ENCODE measurements at places on chromosomes 1 and 21.

DNA sequence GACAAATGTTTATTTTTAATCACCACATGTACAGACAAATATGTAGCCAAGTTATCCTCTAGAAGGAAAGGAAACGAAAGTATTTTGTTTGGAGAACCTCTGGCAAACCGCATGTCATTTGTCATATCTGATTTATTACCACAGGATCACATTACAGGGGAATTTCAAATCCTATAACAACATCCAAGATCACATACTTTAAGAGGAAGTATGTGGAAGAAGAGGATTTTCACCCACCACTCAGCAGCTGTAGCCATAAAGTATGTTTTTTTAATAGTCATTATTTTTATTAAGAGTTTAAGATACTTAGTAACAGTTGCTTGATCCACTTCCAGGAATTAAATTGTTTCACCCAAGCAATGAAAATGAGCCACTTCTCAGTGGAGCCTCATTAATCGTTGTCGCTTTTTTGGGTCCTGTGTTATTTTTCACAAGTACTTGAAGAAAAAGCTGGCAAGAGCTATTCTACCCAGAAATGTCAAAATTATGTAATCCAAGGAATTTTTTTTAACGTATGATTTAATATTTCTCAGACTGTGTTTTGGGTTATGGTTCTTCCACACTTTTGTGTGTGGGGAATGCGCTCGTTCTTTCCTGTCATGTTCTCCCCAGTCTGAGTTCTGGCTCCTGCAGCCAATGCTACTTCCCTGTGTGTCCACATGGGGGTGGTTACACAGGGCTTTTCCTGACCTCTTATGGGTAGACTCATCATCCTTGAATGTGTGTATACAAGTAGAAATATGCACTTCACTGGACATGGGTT lies 6.9 kb downstream of the SERTAD4 start:
- peak; percentile 30 for DNase-seq

GRCh38 chr1:56106531-56107274 lies 472.7 kb downstream of the PLPP3 start:
- no peak for DNase-seq

GRCh38 chr1:7382971-7383370 lies 388.1 kb upstream of the VAMP3 start:
- no peak for DNase-seq

GRCh38 chr1:3731583-3732433 lies 20.4 kb upstream of the CCDC27 start:
- DNase-seq = no peak

- DNase-seq = no peak
These were observed 61.2 kb downstream of the EDARADD start for GRCh38 chr1:236455243-236455642.

DNA sequence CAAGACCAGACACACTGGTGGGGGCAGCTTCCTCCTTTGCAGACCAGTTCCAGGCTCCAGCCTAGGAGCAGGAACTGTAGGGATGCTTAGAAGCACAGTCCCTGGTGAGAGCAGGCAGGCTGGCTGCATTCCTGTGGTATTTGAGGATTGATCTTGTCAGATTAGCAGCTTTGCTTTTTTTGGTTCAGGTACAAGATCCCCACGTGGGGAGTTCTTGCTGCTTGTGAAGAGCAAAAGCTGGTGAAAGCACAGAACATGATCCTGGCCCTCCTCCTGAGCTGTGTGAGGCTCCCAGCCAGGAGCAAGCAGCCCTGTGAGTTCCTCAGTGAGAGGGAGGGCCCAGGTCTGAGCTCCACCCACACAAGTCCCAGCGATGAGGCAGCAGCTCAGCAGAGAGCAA lies 75.3 kb upstream of the ARTN start:
- no peak for DNase-seq

- DNase-seq = peak; percentile 7
These were observed 44.1 kb upstream of the SLC25A33 start for GRCh38 chr1:9494936-9495758.

GRCh38 chr1:241485554-241485992 lies 34.0 kb downstream of the FH start:
- DNase-seq = no peak

- no peak for DNase-seq
These were observed 85.6 kb downstream of the NKAIN1 start for GRCh38 chr1:31154000-31154631.

DNA sequence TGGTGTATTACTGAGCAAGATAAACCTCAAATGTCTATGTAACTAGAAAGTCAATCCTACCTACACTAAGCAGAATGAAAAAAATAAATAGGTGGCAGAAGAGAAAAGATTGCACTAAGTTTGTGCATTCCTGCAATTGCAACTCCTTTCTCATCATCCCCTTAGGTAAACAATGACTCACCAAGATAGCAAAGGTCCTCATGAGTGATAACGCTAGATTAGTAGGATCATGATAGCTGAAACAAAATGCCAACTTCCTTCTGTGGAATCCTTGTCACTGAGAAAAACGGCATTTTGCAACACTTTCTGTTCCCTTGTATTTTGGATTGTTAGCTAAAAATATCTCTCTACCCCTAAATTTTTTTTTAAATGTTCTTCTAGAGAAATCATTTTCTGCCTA lies 20.0 kb upstream of the FCER1A start:
- no peak for DNase-seq

DNA sequence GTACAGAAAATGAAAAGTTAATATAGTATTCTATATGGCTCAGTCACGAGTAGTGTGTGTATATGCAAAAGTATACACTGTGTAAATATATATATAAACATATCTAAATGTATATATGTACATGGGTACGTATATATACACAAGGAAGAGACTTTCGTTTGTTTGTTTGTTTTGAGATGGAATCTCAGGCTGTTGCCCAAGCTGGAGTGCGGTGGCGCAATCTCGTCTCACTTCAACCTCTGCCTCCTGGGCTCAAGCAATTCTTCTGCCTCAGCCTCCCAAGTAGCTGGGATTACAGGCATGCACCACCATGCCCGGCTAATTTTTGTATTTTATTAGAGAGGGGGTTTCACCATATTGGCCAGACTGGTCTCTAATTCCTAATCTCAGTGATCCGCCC lies 16.4 kb downstream of the IL12RB2 start:
- DNase-seq = no peak

GRCh38 chr1:233909195-233909594 lies 4.7 kb downstream of the SLC35F3 start:
- DNase-seq = no peak

GRCh38 chr1:244497805-244498204 lies 36.7 kb downstream of the CATSPERE start:
- DNase-seq = no peak

DNA sequence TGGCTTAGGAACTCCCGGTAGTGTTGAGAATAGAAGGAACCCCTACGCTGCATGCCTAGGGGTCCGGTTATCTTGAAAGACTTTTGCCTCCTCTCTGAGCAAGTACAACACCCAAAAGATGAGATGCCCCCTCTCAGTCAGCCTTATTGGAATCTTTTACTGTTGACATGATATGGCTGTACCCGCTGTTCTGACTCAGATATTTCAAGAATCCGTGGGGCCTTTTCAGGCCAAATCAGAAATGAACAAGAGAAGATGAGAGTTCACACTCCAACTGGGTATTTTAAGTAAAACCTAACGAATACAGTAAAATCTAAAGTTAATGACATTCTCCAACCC lies 164.2 kb downstream of the PPIAL4G start:
- DNase-seq = no peak

GRCh38 chr1:820962-821361 lies 102.8 kb upstream of the SAMD11 start:
- no peak for DNase-seq

- DNase-seq = no peak
These were observed 52.9 kb upstream of the LRRC8C start for GRCh38 chr1:89580036-89580435.

GRCh38 chr1:175580841-175581240 lies 162.6 kb downstream of the TNR start:
- no peak for DNase-seq

- DNase-seq = no peak
These were observed 20.1 kb upstream of the DISP3 start for GRCh38 chr1:11458811-11459275.

- no peak for DNase-seq
These were observed 5.9 kb downstream of the TMEM201 start for GRCh38 chr1:9594471-9595155.

GRCh38 chr1:201999625-202000238 lies 10.7 kb upstream of the ELF3 start:
- peak; percentile 37 for DNase-seq

- no peak for DNase-seq
These were observed 100.9 kb downstream of the TSEN15 start for GRCh38 chr1:184152434-184152898.

- DNase-seq = no peak
These were observed 53.1 kb upstream of the ZNF648 start for GRCh38 chr1:182114627-182115023.

GRCh38 chr1:64928325-64928724 lies 38.0 kb downstream of the JAK1 start:
- DNase-seq = no peak

DNA sequence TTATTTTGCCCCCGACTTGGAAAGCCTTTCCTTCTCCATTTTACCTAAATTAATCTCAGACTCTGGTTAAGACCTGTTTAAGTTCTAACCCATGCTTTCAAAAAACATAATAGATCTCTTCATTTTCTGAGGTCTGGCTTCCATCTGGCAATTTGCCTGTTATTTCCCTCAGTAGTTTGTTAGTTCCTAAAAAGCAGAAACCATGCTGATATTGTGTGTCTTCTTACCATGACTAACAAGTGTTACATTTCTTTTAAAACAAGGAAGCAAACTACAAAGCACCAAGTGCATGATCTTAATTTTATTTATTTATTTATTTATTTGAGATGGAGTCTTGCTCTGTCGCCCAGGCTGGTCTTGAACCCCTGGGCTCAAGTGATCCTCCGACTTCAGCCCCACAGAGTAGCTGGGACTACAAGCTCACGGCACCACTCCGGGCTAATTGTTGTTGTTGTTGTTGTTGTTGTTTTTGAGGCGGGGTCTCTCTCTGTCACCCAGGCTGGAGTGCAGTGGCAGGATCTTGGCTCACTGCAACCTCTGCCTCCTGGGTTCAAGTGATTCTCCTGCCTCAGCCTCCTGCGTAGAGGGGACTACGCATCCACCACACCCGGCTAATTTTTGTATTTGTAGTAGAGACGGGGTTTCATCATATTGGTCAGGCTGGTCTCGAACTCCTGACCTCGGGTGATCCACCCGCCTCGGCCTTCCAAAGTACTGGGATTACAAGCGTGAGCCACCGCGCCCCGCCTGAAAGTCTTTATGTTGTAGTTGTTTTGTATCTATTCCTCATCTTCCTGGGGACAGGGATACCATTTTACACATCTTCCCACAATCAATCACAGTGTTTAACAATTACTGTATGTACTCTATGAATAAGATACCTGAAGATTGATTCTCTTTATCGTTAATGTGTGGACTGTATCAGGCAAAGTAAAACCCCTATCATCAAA lies 1.3 kb upstream of the PATJ start:
- no peak for DNase-seq

GRCh38 chr1:240794046-240794843 lies 182.3 kb upstream of the GREM2 start:
- DNase-seq = no peak
